ENCODE measurements at places on chromosomes 2 and 18.

DNA sequence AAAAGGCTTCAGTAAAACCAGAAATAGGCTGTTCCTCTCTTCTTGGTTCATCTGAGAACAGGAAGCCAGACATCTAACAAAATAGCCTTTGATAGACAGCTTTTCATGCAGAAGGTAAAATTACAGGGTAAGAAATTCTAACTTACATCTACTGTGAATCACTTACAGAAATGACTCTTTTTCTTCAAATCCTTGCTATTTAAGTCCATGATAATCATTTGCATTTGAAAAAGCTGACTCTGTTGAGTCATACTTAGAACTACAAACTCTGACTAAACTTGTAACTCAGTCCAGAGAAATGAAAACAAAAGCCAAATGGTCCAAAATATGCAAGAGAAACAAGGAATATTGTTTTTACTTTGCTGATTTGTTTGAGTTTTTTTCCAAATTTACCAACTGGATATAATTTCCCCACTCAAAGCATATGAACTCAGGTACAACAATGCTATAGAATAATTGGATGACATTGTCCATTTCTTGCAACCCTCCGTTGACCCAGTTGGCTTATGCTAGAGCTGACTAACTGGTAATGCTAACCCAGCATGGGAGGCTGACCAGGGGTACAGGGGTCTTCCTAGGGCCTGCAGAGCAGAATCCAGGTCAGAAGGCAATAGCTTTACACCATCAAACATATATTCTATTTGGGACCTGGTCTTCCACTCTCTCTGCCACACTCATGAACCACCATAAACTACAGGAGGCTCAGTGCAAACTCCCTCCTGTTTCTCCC, 18.8 kb upstream of the MREG start:
- no peak for DNase-seq

- no peak for DNase-seq
These were observed 28.4 kb downstream of the C2orf76 start for GRCh38 chr2:119338272-119338671.

DNA sequence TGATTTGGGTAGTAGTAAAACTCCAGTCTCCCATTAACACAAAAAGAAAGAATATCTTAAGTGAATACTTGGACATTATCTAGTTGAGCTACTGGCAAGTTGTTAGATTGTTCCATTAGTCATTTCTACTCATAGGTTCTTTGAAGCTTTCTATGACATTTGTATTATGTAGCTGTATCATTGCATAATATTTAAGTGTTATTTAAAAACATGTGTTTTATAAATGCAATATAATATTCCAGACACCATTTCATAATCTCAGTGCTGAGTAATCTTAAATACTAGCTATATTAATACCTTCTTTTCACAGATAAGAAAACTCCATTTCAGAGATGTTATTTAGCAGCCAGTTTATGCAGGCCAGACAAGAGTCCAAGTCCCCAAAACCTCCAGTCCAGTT, 271.9 kb downstream of the NCKAP5 start:
- no peak for DNase-seq

GRCh38 chr2:201164166-201164565, 18.8 kb upstream of the CASP10 start:
- no peak for DNase-seq

DNA sequence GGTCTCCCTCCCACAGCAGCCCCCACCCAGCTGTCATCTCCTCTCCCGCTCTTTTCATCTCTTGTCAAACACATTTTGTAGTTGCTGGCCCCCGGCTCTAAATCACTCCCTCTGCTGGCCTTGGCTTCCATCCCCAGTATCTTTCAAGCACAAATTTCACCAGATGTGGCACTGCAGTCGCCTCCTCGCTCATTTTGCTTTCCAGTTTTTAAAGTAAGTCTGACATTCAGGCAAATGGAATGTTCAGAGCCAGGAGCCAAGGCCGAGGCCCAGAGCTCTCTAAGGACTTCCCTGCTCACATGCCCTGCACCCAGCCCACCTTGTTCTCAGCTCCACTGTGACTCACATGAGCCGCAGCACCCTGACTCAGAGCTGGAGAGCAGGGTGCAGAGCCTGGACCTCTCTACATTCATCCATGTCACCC, 158.4 kb downstream of the GALNT14 start:
- DNase-seq: no peak

- DNase-seq: no peak
These were observed 4.2 kb upstream of the AFF3 start for GRCh38 chr2:100146657-100146960.

DNA sequence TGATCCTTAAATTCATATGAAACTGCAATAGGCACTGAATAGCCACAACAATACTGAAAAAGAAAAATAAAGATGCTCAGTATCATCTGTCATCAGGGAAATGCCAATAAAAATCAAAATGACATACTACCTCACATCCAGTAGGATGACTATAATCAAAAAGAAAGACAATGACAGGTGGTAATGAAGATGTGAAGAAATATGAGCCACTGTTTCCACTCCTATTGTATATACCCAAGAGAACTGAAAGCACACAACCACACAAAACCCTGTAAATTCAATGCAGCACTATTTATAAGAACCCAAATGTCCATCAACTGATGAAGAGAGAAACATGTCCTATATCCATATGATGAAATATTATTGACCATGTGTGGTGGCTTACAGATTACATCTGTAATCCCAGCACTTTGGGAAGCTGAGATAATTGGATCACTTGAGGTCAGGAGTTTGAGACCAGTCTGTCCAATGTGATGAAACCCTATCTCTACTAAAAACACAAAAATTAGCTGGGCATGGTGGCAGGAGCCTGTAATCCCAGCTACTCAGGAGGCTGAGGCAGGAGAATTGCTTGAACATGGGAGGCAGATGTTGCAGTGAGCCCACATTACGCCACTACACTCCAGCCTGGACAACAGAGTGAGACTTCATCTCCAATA, 39.9 kb downstream of the MAP3K2 start:
- no peak for DNase-seq

Measured in hippocampal formation (tissue), 2 donors.